ENCODE measurements at places on chromosomes 11 and 22.

DNA sequence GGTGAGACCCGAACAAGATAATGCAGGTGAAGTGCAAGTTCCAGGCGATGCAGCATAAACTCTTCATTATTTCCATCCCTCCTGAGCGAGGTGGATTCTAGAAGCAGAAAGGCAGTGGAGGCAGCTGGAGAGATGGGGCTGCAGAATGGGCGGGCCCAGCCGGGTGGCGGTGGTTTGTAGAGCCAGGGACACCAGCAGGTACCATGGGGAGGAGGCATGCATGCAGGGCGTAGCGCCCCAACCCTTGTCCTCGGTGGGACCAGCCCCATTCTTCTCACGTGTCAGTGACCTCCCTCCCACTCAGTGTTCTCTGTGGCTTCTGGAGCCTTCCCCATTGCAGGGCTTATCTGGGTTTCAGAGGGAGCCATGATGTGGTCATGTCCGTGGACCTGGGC is 38.0 kb downstream of the MPPED1 start:
- no peak for DNase-seq

DNA sequence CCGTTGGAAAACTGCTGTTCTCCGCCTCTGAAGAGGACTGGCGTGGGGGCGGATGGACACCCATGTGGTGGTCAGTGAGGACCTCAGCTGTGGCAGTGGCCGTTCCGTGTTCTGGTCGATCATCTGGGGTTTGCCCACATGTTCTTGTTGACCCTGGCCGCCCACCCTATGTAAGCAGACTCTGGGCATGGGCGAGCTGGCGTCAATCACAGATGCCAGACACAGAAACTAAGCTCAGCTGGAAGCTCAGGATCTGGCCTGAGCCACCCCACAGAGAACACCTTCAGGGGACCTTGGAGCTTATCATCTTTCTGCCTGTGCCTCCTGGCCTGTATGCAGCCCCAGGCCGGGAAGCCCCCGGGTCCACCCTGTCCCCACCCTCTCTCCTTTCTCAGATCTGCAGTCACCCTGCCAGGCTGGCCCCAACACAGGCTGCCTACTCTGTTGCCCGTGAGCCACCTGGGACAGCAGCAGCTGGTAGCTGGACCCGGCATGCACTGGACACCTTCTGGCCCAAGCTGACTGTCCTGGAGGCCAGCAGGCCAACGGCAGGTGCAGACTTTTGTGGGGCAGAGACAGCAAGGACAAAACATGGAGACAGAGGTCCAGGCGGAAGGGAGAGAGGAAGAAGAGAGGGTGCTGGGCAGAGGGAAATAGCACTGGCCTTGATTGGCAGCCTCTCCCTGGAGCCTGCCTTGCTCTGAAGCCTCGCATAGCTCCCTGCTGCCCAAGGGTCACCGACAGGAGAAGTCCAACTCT is 91.5 kb downstream of the PHF21B start:
- no peak for DNase-seq

GRCh38 chr11:115333949-115334348 is 170.3 kb downstream of the CADM1 start:
- no peak for DNase-seq

- no peak for DNase-seq
These were observed 21.4 kb upstream of the CDON start for GRCh38 chr11:126083829-126084607.

DNA sequence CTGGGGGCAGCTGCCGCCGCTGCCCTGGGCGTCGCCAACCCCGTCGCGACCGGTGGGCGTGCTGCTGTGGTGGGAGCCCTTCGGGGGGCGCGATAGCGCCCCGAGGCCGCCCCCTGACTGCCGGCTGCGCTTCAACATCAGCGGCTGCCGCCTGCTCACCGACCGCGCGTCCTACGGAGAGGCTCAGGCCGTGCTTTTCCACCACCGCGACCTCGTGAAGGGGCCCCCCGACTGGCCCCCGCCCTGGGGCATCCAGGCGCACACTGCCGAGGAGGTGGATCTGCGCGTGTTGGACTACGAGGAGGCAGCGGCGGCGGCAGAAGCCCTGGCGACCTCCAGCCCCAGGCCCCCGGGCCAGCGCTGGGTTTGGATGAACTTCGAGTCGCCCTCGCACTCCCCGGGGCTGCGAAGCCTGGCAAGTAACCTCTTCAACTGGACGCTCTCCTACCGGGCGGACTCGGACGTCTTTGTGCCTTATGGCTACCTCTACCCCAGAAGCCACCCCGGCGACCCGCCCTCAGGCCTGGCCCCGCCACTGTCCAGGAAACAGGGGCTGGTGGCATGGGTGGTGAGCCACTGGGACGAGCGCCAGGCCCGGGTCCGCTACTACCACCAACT is 1.0 kb downstream of the FUT4 start:
- no peak for DNase-seq

DNA sequence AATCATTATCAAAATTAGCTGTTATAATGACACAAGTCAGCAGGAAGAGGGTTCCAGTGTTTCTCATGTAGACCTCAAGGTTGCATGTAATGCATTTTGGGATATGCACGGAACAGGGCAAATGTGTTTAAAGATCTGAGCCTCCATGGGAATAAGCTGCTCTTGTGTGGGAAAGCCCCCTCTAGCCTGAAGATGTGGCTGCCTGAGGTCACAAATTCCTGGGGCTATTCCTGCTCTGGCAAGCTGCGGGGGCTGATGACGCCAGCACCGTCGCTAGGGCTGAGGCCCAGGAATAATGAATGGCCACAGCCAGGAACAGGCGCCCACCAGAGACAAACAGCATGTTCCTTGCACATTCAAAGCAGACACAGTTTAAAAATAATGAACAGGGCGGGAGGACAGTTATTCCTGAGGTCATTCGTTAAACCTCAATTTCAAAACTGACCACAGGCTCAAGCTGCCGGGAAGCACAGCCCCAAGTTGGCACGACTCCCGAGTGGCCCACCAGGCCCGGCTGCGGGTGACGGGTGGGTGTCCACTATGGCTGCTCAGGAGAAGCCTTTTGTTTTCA is 11.7 kb downstream of the OSBPL5 start:
- no peak for DNase-seq

GRCh38 chr11:125111001-125111342 is 454 bp downstream of the TMEM218 start:
- DNase-seq: no peak

DNA sequence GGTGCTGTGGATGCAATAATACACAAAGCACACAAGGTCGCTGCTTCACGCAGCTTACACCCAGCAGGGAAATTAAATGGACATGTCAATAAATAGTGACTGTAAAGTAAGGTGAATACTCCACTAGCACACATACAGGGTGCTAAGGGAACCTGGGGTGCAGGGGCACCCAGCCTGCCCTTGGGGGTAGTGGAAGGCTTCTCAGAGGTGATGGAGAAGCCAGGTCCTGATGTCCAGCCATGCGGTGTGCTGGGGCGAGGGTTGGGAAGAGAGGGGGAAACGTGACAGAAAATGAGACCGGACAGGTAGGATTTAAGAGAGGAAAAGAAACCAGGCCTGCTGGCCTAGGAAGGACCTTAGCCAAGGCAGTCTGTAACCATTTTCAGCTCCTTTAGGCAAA is 200.5 kb downstream of the GRIK4 start:
- DNase-seq: no peak

DNA sequence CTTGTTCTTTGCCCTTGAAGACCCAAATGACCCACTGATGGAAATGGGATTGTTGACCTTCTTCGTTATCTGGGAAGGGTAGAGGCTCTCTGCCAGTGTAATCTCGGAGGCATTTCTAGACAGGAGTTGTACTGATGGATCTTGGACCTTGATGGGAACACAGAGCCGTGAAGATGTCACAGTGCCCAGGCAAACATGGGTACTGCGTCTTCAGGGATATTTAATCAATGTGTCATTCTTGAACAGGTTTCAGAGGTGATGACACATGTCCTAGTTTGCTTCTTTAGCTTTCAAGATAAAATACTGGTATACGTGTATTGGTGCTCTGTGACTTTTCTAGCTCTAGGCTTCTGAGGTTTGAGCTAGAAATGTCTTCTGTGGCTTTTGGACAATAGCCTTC is 6.2 kb downstream of the LDLRAD3 start:
- DNase-seq: no peak

GRCh38 chr11:12222055-12222792 is 111.8 kb downstream of the MICAL2 start:
- no peak for DNase-seq
